ENCODE measurements at places on chromosomes 1 and 21.
A peak's percentile ranks its signal among the peaks of the same experiment; 100 is the strongest.

DNA sequence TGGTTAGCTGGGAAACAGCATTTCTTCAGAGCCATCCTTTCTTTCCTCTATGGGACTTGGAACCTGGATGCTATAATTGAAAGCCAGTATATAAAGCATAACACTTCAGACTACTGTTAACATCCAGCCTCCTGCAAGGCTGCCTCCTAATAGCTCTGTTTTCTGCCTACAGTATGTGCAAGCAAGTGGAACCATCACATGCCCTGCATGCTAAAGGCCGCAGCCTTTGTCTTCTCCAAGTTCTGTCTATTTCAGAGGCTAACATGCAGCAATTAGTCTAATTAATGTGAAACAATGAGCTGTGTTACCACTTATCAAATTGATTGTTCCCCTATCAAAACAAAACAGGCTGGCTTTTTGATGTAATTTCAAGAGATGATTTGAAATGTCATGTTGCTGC, 82.7 kb upstream of the ESRRG start:
- DNase-seq, result no peak

DNA sequence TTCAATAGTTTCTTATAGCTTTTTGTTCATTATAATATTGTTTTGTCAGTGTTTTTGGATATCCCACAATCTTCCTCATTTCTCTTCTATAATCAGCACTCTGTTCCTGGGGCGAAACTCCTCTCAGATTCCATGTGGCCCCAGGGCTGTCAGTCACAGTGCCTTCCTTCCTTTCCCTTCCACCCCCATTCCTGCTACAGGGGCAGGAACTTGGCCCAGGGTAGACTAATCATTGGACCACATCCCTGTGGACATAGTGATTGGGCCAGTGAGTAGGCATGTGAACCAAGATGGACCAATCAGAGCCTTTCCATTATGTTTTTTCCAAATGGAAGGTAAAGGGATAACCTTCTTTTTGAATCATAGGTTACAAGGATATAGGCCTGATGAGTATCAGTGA, 78.3 kb downstream of the PGM1 start:
- DNase-seq, result no peak

- no peak for DNase-seq
These were observed 275.5 kb downstream of the CAMTA1 start for GRCh38 chr1:7060745-7061144.

GRCh38 chr1:244802041-244802440, 33.4 kb upstream of the COX20 start:
- no peak for DNase-seq

- no peak for DNase-seq
These were observed 61.1 kb upstream of the ANGPTL1 start for GRCh38 chr1:178931858-178932551.

- no peak for DNase-seq
These were observed 26.7 kb downstream of the CFH start for GRCh38 chr1:196678510-196678884.

DNA sequence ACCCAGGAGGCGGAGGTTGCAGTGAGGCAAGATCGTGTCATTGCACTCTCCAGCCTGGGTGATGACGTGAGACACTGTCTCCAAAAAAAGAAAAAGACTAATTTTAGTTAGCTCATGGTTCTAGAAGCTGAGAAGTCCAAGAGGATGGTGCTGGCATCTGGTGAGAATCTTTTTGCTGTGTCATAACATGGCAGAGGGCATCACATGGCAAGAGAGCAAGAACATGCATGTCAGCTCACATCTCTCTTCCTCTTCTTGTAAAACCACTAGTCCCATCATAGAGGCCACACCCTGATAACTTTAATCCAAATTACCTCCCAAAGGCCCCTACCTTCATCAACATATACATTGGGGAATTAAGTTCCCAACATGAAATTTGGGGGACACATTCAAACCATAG, 13.8 kb upstream of the CNN3 start:
- no peak for DNase-seq

DNA sequence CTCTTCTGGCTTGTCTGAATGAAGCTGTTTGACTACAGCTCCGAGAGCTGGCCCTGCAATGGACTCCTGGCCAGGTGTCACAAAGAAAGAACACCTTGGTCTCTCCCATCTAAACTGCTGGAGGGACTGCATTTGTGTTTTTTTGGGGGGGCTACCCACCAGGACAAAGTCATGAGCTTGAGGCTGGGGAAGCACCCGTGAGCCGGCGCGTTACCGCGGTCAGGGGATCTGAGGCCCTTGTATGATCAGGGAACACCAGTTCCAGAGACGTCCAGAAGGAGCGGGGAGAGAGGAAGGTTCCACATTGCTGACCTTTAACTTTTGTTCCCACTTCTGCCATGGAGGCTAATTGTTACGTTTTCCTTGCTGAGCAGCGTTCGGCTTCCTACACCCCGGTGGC, 84.5 kb upstream of the C1orf174 start:
- no peak for DNase-seq

DNA sequence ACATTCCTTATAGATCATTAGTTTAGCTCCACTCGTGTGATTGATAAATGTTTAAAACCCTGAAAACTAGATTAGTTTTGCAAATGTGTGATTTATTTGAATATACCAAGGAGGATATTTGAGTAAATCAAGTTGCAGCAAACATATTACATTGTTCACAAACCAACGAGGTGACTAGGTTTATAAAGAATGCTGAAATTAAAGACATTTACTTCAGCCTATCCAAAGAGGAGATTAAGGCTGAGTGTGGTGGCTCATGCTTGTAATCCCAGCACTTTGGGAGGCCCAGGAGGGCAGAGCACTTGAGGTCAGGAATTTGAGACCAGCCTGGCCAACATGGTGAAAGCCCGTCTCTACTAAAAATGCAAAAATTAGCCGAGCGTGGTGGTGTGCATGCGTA, 34.1 kb downstream of the VTCN1 start:
- no peak for DNase-seq

DNA sequence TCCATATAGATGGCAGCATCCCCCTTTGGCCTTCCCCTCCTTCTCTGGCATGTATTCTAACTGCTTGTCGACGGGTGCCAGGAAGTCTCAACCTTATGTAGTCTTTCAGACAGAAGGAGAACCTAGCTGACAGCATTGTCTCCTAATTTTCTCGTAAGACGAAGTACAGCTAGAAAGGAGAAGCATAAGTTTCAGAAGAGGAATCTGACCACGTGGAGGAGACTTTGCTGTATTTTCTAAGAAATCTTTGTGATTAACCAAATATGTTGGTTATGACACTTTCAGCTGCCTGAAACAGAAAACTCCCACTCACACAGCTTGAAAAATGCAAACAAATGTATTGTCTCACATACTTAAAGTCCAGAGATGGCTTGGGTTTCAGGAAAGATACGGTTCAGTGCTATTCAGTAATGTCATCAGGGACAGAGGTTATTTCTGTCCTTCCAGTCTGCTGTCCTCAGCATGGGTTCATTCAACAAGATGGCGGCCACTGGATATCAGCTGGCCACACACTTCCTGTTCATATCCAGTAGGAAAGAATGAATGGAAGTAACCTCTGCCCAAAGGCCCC, 109.5 kb upstream of the ZNF648 start:
- DNase-seq, result no peak

DNA sequence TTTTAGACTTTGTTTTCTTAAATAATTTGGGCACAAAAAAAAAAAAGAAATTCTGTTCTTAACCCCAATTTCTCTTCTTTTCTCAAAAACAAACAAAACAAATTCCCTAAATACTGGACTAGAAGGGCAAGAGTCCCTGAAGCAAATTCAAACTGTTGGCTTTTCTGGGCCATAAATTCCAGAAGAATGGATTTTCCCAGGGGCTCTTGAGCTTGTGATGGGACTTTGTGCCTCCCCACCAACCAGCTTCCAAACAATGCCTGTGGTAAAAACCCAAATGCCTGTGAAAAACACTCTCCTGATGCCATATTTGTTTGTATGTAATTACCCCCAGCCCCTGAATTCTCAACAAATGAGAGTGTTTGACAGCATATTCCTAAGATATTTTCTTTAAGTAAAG, 55.4 kb downstream of the SGIP1 start:
- DNase-seq, result no peak

DNA sequence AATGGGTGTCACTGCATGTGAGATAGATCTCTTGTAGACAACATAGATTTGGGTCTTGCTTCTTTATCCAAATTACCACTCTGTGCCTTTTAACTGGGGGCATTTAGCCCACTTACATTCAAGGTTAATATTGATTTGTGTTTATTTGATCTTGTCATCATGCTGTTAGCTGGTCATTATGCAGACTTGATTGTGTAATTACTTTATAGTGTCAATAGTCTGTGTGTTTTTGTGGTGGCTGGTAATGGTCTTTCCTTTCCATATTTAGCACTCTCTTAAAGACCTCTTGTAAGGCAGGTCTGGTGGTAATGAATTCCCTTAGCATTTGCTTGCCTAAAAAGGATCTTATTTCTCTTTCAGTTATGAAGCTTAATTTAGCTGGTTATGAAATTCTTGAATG, 29.6 kb downstream of the ZNF691 start:
- no peak for DNase-seq

GRCh38 chr1:7026169-7026568, 240.9 kb downstream of the CAMTA1 start:
- no peak for DNase-seq

DNA sequence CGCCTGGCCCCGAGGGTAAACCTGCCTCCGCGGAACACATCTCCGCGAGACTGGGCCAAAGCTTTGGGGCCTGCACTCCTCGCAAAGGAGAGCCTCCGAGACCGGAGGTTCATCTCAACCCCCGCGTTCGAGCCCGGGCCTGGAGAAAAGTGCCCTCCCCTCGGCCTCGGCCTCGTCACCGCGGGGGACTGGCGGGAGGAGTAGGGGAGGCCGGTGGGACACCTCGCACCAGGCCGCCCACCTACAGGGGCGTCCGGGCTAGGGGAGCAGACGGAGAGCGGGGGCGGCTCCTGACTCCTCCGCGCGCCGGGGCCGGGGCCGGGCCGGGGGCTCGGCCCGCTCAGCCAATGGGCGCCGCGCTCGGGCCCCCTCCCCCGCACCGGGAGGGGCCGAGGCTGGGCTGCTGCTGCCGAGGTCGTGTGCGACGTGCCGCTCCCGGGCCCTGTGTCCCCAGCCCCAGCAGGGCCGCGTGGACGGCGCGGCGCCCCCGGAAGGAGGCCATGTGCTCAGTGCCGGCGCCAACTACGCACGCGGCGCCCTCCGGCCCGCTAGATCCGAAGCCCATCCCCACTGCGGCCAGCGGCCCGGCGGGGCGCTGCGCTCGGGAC, 684 bp downstream of the SLC2A1 start:
- no peak for DNase-seq

GRCh38 chr1:1191734-1192133, 14.7 kb downstream of the TNFRSF18 start:
- no peak for DNase-seq

- no peak for DNase-seq
These were observed 23.2 kb downstream of the ILDR2 start for GRCh38 chr1:166952002-166952746.

DNA sequence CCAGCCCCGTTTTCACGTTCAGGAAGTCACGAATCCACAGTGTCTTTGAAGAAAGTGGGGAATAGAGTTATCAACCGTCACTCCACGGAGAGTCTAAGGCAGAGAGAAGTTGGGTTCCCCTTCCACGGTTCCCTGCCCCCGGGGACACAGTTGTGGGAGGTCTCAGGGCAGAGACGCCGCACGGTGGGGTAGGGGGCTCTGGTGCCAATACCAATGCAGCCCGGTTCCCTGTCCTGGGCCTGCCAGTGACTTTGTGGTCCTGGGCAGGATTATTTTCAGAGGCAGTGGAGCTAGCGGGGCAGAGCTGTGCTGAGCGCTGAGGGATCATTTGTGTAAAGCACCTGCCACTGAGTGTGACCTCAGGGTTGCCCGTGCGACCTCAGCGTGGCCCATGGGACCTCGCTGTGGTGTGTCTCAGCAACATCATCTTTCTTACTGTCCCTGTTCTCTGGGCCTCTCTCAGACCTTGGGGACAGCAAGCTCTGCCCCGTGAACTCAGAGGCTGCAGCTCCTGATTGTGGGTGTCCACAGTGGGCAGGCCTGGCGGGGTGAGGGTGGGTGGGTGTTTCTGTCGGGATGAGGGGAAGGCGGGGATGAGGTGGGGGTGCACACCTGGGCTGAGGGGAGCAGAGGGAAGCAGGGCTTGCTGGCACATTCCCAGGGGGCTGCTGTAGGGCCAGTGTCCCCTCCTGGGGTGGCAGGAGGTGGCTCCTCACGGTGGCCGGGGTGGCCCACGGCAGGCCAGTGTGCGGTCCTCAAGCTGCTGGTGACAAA, 65.2 kb downstream of the AGPAT3 start:
- no peak for DNase-seq

- no peak for DNase-seq
These were observed 9.9 kb upstream of the MAPKAPK2 start for GRCh38 chr1:206674745-206675175.

DNA sequence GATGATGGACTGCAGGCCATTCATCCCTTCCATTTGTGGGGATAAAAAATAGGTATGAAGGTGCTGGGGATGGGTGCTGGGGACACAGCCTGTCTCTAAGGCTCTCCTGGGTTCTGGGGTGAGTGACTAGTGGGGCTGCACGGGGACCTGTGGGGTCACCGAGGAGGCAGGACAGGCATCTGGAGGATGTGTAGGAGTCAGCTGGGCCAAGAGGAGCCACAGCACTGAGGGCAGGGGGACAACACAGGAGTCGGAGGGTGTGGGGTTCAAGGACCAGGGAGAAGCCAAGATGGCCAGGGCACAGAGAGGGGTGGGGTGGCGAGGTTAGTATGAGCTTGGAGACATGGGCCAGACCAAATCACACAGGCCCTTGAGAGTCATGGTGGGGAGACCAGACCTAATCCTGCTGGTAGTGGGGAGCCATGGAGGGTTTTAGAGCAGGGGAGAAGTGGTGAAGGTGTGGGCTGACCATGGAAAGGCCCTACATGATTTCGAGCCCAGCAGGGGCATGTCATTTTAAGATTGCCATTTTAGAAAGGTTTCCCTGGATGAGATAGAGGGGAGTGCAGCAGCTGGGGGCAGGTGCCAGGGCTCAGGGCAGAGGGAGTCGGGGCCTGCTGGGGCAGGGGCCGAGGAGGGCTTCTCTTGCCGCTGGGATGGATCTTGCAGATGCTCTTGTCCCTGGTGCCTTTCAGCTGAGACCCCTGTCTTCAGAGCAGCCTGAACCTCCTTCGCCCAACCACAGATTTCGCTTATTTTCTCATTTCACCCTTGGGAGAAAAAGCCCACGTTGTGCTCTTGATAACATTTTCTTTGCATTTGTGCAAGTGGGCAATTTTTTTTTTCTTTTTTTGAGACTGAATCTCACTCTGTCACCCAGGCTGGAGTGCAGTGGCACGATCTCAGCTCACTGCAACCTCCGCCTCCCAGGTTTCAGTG, 22.7 kb downstream of the SERINC2 start:
- no peak for DNase-seq

- peak; percentile 48 for DNase-seq
These were observed at the start of gene SUSD4 for GRCh38 chr1:223363856-223364684. SUSD4 (minus strand) TSS chr1:223364176; CDS start chr1:223363425, 751 bp downstream.

- no peak for DNase-seq
These were observed 184.1 kb upstream of the RNPC3 start for GRCh38 chr1:103341377-103341880.

DNA sequence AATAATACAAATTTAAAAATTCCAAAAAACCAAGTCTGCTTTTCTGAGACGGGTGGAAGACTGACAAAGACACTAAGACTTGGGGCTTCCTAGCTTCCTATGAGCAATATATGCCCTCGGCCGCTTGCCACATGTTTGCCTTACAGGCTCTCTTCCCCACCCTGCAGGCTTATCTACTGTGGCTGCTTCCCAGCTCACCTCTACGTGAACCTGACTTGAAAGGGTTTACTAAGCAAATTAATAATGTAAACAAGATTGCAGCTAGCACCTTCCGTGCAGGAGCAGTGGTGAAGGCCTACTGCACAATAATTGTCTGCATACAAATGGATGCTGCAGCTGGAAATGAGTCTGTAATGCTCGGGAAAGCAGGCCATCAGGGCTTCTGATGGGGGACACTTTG, 152.9 kb upstream of the DAB1 start:
- no peak for DNase-seq

- no peak for DNase-seq
These were observed 83.7 kb upstream of the IFFO2 start for GRCh38 chr1:19040010-19040680.

All from cortex of kidney (tissue), 1 donor.